ENCODE measurements at places on chromosomes 1 and 21.
A peak's percentile ranks its signal among the peaks of the same experiment; 100 is the strongest.

DNA sequence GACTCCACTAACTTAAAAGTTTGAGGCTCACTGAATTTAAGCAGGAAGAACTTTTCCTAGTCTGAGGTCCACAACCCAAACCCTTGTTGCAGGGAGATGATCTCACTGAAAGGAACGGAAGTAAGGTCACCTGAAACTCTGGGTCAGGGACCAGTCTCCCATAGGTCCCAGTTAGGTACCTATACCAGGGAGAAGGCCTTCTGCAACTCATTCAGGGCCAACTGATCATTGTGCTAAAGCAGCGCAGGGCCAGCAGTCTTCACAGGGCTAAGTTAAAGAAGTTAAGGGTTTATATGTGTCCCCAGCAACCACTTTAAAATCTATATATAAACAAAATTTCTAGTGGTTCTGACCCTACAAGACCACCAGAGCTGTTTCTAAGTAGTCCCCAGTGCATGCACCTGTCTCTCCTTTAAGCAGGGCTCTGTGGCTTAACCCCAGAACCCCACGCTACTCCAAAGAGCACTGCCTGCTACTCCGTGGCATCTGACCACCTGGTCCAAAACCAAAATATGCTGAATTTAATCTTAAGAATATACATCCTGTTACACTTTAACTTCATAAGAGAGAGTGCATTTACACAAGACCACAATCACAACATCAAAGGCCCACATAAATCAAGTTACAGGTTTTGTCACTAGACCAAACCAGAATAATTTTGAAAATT is 2.8 kb downstream of the SRSF10 start:
- no peak for DNase-seq

DNA sequence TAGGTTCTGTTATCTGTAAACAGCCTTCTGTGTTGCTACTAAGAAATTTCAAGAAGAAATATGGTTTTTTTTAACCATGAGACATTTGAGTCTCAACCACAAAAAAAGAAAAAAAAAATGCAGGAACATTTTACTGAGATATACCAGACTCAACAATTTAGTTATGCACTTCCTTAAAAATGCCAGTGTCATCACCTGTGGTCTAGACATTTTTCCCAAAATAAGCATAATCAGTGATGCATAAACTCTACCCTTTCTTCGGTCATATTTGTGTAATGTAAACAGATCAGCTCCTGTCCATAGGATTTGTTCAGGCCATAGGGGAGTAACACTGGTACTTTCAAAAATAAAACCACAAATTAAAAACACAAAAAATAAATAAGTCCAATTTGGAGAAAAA is 122.6 kb upstream of the TNFSF4 start:
- DNase-seq = no peak

GRCh38 chr1:105793536-105794146 is 1262.8 kb upstream of the PRMT6 start:
- peak; percentile 1 for DNase-seq

DNA sequence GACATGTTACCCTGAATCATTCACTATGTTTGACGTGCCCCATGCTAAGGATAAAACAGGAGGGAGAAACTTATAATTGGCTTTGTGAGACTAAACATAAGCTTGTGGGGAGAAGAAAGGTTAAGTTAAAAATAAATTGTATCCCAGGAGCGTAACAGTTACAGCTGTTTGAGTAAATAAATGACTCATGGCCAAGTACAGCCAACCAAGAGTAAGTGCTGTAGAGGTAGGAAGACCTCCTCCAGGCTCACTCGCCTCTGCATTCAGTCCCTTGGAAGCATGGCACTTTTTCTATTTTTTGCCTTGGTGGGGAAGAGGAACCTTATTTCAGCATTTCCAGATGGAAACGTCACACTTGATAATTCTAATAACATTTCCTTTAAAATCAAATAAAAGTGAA is 116.5 kb downstream of the ZP4 start:
- DNase-seq = no peak

- DNase-seq = no peak
Observed at GRCh38 chr1:18949686-18950400, 6.6 kb downstream of the IFFO2 start.

DNA sequence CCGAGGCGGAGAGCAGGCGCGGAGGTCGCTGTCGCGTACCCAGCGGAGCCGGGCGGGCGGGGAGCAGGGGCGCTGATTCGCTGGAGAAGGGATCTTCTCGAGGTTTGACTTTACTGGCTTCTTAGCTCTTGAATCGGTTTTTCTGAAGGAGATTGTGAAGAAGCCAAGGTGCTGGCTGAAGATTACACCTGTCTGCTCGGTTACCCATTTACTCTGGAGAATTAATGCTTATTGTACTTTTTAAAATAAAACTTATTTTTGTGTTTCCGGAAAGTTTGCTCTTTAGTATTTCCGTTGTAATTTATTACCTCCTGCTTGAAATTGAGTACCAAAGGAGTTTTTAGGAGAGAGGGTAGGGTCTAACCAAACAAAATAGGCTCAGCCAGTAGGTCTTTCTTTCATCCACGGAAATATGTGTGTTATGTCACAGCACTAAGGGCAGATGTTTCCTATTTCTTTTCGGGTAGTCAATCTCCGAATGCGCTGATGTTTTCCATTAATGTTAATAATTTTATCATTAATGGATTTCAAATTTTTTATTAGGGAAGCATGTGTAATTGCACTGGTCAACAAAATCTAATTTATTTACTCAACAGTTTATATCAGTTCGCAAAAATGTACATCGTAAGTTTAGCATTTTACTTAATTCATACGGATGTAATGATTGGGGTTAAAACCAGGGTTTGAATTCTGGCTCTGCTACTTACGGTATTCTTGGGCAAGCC is 510 bp upstream of the GNG5 start:
- DNase-seq = no peak

GRCh38 chr1:7581754-7582459 is 189.2 kb upstream of the VAMP3 start:
- no peak for DNase-seq

DNA sequence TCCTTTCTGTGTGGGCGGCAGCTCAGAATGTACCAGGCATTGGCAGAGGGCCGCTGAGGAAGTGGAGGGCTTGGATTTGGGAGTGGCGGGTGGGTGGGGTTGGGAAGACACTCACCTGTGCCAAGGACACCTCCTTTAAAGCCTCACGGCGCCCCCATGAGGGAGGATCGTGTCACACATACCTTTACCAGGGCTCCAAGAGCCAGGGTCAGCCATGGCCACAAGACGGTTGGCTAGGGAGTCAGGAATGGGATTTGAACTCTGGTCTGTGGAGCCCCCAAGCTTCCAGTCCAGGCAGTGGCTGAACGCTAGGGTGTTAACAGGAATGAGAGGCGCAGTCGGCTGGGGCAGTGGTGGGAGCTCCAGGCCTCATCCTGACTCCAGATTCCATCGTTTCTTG is 4.6 kb downstream of the NBL1 start:
- DNase-seq = no peak

- no peak for DNase-seq
Observed at GRCh38 chr1:20126806-20127440, 7.6 kb upstream of the PLA2G2D start.

- DNase-seq = no peak
Observed at GRCh38 chr1:165467706-165468105, 22.8 kb upstream of the RXRG start.
